ENCODE measurements at places on chromosomes 6 and 20.

DNA sequence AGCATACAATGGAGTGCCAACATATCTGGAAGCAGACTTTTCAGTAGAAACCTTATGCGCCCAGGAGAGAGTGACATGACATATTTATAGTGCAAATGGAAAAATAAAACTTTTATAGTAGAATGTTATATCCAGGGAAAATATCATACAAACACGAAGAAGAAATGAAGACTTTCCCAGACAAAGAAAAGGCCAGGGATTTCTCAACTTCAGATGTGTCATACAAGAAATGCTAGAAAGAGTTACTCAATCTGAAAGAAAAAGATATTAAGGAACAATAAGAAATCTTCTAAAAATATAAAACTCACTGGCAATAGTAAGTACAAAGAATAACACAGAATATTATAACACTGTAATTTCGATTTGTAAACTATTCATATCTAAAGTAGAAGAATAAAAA is 1269.3 kb downstream of the GRIK2 start:
- DNase-seq = no peak

DNA sequence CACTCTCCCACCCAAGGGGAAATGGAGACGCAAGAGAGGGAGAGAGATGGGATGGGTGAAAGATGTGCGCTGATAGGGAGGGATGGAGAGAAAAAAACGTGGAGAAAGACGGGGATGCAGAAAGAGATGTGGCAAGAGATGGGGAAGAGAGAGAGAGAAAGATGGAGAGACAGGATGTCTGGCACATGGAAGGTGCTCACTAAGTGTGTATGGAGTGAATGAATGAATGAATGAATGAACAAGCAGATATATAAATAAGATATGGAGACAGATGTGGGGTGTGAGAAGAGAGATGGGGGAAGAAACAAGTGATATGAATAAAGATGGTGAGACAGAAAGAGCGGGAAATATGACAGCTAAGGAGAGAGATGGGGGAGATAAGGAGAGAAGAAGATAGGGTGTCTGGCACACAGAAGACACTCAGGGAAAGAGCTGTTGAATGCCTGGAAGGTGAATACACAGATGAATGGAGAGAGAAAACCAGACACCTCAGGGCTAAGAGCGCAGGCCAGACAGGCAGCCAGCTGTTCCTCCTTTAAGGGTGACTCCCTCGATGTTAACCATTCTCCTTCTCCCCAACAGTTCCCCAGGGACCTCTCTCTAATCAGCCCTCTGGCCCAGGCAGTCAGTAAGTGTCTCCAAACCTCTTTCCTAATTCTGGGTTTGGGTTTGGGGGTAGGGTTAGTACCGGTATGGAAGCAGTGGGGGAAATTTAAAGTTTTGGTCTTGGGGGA is 754 bp downstream of the TNF start:
- no peak for DNase-seq

DNA sequence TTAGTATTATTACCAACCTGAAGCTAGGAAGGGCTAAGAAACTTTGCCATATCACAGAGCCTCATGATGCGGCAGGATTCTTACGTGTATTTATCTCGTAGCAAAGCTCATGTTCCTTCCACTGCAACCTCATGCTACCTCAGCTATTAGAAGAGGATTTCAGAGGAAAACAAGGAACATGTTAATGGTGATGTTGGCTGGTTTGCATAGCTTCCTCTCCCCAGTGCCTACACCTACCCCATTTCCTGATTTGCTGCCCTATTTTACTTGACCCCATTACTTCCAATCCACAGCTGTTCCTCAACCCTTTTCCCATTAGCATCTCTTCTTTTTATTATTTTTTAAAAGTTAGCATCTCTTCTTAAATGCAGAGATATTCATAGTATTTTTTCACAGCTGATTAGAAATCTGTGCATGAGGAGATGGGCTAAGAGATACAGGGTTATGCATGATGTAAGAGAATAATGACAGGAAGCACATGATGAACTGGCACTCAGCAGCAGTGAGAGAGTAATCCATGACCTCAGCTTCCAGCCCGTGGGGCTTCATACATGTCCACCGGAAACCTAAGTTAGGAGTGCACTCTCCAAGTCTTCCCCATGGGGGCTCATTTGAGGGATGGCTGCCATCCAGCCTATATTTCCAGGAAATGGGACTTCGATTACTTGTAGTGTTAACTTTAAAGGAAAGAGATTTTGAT is 106.1 kb upstream of the ASF1A start:
- DNase-seq = no peak

- no peak for DNase-seq
Observed at GRCh38 chr6:82893889-82894652, 171.6 kb downstream of the UBE3D start.

DNA sequence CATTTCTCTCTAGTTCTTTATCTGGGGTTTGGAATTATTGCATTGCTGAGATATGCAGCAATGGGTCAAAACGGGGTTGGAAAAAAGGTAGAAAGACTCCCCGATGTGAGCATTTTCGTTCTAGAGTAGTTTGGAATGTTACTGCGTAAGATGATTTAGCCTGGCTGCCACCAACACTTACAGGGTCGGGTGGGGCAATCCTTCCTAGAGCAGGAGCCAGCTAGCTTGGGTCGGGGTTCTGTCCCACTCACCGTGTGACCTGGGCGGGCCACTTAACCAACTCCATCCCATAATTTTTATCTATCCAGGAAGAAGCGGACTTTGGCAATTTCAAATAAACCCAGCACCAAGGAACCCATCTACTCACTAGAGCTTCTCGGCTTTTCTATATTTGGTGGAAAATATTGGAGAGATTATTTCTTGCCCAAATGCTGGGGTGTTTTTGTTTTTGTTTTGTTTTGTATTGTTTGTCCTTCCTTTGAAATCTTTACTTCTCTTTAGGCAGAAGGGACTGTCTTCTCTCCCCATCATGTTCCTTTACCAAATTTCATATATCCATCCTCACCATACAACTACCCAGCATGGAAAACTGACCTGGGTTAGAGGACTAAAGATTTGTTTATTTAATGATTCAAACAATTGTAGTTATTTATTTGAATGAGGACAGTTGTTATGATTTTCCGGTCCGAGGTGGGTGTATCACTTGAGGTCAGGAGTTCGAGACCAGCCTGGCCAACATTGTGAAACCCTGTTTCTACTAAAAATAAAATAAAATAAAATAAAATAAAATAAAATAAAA is 72.4 kb downstream of the GPX5 start:
- DNase-seq = no peak

- DNase-seq = no peak
Observed at GRCh38 chr6:80489911-80490635, 383.6 kb downstream of the BCKDHB start.

DNA sequence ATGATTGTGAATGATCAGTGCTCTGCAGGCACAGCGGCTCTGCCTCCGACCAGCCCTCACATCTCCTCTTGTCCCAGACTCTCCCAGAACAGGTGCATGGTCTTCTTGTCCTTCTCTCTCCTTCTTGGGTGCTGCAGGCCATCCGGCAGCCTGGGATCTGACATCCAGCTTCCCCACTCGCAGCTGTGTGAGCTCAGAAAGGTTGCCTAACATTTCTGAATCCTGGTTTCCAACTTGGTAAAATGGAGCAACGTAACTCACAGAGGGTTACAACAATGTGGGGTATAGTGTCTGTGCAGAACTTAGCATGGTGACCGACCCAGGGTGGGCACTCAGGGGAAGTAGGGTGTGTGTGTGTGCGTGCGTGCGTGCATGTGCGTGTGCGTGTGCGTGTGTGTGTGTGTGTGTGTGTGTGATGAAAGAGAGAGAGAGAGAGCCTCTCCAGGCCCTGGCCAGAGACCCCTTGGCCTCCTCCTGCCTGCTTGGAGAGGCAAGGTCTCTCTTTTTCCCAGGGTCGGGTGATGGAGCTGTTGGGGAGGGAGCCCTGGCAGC is 110.1 kb downstream of the SNX5 start:
- no peak for DNase-seq
